T-helper 9 cell (primary cell): ENCODE measurements at places on chromosomes 7 and 10.

- no peak for DNase-seq
Observed at GRCh38 chr10:132521041-132521465, 16.5 kb upstream of the INPP5A start.

DNA sequence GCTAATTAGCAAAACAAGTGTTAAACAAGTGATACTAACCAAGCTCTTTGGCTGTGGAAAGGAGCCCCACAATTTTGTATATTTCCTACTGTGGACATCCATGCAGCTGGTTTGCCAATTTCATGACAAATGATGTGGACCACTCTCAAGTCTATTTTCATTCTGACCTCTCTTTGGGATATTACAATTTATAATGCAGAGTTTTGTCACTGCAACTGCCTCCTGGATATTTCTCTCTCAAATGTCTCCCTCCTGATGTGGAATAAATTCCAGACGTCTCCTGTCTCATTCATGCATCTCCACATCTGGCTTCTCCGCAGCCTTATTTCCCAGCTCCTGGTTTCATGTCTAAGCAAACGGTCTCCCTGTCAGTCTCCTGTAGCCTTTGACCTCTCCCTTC, 80.6 kb upstream of the RHEB start:
- no peak for DNase-seq

- DNase-seq = no peak
Observed at GRCh38 chr10:15461353-15462108, 90.4 kb upstream of the FAM171A1 start.

GRCh38 chr10:28995497-28995896, 293.4 kb upstream of the LYZL1 start:
- DNase-seq = no peak

GRCh38 chr7:50718876-50719275, 63.8 kb downstream of the GRB10 start:
- DNase-seq = no peak

DNA sequence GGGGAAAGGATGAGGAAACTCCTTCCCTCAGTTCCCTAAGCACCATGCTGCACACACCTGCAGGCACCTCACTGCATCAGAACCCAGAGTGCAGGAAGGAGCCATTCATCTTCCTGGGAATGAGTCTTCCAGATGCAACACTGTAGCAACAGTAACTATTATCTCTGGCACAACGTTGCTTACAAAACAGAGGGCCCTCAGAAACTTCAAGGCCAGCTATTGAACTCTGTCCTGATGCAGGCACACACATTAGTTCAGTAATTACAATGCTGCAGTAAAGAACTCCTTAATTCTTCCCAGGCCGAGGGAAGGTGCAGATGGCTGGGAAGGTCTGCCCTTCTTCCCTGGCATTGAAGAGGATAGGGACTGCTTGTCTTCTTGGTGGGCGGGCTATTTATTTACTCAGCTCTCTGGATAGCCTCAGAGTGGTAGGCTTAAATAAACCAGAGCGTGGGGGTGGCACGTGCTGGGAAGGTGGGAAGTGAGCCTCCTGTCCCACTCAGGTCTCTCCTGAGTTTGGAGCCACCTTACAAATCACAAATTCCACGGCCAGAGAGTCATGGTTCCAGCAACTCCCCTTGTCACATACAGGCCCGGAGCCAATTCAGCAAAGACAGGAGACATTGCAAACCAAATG, 125.1 kb upstream of the JCAD start:
- DNase-seq = no peak

DNA sequence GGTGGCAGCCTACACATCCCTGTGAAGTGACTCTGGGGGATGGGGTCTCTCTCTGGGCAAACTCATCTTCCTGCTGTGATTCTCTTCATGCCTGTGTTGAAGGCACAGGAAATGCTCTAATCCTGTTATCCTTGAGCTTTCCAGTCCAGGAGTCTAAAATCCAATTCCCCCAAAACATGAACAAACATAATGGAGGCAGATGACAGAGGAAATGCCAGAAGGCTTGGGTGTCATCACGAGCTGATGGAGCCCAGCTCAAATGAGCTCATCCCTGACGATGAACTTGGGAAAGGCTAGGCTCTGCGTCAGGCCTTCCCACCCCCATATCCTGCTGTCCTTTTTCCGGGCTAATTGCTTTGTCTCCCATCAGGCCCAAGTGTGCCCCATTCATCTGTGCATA, 165.9 kb upstream of the PODXL start:
- DNase-seq = no peak

DNA sequence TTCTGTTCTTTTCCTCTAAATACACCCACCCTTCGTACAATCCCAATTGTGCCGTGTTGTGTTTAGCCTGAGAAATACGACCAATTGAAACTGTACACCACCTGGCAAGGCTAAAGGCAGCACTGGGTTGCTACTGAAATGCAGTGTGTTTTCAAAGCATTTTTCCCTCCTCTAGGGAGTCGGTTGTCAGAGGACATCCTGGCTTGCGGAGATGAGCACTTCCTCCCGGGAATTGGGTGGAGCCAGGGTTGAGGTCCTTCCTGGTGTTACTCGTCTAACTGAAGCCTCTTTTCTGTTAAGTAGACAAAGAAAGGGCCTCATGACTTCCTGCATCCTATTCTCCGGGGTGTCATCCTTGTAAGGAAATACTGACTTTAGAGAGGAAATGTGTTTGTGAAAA, 133.5 kb downstream of the MTPAP start:
- no peak for DNase-seq

GRCh38 chr10:48608279-48608681, 3.4 kb upstream of the ARHGAP22 start:
- DNase-seq = peak; percentile 4

DNA sequence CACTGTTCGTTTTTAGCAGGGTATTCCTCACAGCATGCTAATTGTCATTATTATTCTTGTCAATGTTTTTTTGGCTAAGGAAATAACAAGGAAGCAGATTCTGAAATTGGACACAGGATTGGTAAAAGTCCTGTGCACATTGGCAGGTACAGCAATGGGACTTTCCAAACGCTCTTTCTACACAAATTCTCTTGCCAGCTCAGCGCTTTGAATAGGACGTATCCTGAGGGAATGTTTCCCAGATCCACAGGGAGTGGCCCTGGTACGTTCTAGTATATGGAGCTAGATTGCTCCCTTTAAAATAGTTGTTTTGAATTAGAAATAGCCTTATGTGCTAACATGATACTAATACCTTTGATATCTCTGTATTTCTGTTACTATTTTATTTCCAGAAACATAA, 82.8 kb upstream of the GRB10 start:
- no peak for DNase-seq

GRCh38 chr7:36129048-36129534, 24.0 kb upstream of the EEPD1 start:
- DNase-seq = no peak

DNA sequence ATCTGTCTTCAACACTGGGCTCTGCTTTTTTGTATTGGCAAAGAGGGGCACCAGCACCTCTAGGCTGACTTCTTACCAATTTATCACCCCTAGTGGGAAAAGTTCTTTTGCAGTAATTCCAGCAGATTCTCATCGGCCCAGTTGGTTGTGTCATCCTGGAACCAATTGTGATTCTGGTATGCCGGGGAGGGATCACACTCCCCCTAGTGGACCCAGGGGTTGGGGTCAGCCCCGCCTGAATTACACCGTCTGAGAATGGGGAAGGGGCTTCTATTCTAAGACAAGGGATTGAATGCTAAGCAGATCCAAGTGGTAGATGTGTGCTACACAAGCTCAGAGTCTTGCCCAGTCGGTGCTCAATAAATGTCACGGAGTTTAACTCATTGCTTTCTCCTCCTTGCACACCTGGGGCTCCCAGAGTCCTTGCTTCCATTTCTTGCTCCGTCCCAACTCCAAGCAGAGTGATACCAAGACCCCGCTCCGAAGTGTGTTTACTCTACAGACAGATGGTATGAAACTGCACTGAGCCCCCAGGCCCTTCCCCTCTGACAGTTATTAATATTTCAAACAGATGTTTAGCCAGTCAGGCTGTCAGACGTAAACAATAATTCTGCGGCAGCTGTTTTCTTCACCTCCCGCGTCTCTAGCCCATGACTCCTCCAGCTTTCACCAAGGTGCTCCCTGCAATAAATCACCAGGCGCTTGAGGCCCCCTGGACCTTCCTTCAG, 71.9 kb downstream of the C10orf105 start:
- no peak for DNase-seq

GRCh38 chr10:47028466-47028865, 117.2 kb downstream of the PTPN20 start:
- DNase-seq = no peak

DNA sequence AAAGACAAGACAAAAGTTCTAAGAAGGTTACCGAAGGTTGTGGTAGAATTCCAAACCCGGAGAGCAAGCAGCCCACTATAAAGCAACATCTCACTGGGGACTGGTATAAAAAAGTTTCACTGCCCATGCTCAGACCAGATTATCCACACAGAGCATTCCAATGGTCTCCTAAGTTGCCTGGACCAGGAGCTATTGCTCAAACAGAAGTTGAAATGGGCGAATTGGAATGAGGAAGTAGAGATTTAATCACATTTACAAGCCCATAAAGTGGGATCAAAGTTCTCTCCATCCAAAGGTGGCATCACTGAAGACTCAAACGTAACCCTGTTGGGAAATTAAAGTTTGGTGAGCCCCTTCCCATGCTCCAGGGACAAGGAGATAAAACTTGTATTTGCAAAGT, 19.8 kb downstream of the OR2F1 start:
- no peak for DNase-seq

DNA sequence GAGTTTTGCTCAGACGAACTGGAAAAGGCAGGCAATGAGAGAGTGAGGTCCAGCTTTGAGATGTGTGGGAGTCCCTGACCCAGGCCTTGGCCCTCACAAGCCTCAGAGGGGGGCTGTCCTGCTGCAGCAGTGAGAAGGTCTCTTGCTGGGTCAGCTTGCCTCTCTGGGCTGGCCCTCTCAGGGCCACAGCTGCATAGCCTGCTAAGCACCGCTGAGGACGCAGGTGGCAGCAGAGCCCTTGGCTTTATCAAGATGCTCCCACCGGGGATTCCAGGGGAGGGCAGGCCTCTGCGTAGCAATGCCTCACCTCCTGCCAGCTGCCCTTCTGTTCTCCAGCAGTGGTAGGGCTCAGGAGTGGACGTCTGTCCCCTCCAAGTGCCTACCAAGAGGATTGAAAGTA, 128.7 kb downstream of the COBL start:
- DNase-seq = no peak

GRCh38 chr7:136049117-136049516, 72.0 kb upstream of the MTPN start:
- no peak for DNase-seq

GRCh38 chr7:24025094-24025493, 258.9 kb upstream of the NPY start:
- no peak for DNase-seq

GRCh38 chr10:116915340-116915739, 66.0 kb downstream of the ENO4 start:
- DNase-seq = no peak

DNA sequence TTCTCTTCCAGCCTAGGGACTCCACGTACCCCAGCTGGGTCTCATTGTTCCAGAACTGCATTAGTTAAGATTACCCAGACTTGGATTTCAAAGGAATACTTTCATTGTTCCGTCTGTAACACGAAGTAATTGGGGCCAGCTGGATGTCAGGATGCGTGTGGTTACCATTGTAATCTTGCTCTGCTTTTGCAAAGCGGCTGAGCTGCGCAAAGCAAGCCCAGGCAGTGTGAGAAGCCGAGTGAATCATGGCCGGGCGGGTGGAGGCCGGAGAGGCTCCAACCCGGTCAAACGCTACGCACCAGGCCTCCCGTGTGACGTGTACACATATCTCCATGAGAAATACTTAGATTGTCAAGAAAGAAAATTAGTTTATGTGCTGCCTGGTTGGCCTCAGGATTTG, 21.0 kb downstream of the LRRC17 start:
- DNase-seq = no peak

GRCh38 chr10:102639537-102639936, 4.7 kb upstream of the TRIM8 start:
- DNase-seq = no peak

DNA sequence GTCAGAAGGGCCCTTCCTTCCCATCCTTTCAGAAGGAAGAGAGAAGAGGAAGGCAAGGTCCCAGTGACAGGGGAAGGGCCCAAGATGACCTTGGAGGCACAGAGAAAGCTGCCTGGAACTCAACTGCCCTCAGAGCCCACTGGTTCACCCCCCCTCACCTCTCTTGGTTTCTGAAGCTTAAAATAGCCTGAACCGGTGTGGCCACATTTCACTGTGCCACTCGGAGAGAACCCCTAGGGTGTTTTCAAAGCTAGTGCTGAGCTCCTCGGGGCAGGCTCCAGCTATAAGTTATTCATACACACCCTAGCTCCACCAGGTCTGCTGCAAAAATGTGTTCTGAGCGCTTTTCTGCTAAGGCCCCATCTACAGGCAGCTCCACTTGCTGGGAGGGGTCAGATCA, 60.9 kb upstream of the ADRB1 start:
- DNase-seq = no peak

GRCh38 chr7:39073432-39073831, 95.7 kb downstream of the POU6F2 start:
- no peak for DNase-seq

DNA sequence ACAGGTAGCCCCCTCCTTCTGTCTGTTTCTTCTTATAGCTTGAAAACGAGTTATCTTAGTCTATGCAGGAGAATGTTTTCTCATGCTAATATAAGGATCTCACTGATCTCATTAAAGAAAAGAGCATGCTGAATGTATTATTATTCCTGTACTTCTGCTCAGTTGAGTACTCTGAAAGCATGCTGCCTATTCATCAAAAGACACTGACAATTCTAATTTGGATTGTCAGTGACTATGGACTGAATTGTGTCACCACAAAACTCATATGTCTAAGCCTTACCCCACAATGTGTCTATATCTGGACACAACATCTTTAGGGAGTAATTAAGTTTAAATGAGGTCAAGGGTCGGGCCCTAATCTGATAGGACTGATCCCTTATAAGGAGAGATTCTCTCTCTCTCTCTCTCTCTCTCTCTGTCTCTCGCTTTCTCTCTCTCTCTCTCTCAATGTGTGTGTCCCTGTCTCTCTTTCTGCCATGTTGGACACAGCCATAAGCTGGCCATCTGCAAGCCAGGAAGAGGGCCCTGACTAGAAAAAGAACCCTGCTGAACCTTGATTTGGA, 98.4 kb downstream of the GNAT3 start:
- DNase-seq = no peak

DNA sequence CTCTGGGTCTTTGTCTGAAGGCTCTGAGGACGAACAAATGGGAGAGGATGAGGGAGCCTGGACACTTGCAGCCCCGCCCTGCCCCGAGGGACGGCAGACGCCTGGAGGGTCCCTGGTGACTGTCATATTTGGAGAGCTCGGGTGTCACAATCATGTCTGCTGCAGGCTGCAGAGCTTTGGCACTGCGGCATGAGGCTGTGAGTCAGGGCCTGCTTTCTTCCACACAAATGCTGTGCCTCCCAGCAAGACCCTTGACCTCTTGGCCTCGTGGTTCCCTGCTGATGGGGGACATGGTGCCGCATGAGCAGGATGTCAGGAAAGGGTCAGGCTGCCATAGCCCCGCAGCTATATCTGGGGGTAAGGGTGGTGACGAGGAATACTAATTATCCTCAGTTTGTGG, 64.9 kb upstream of the PPIF start:
- DNase-seq = no peak

DNA sequence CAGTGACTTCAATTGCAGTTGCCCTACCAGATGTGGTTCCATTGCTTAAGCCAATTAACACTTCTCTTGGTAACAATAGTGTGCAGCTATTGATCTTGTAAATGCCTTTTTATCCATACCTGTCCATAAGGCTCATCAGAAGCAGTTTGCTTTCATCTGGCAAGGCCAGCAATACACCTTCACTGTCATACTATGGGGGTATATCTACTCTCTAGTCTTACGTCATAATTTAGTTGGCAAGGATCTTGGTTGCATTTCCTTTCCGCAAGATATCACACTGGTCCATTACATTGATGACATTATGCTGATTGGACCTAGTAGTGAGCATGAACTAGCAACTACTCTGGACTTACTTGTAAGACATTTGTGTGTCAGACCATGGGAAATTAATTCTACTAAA, 17.7 kb upstream of the ZNF365 start:
- no peak for DNase-seq
